ENCODE measurements at places on chromosomes 3 and 15. TPM values are rescaled to one million over a fixed set of nuclear protein-coding genes. Genes with fewer than 3 reads are reported as not detected.

Gene TSEN2
- 7.6 TPM for total RNA-seq

Gene SCAANT1
- total RNA-seq: not detected

Gene ZDHHC19
- total RNA-seq: not detected

Gene CASR
- not detected for total RNA-seq

Gene PTX3
- total RNA-seq: 213 TPM

Gene PPCDC
- total RNA-seq: 6.4 TPM

Gene IGSF10
- total RNA-seq: not detected

Gene SLC28A1
- total RNA-seq: not detected

Gene LRRC34
- total RNA-seq: 2.2 TPM

Gene SEMA3F
- 14.2 TPM for total RNA-seq

Gene TRIM42
- total RNA-seq: not detected

Gene UPK1B
- not detected for total RNA-seq

Gene FSTL1
- total RNA-seq: 170 TPM

Gene C15orf62
- total RNA-seq: under 0.01 TPM

Gene GP9
- 0.11 TPM for total RNA-seq

Gene PARP9
- total RNA-seq: 14.3 TPM

Gene GOLGA8T
- not detected for total RNA-seq

Gene ACOX2
- 1.3 TPM for total RNA-seq

Gene NEO1
- 1.0 TPM for total RNA-seq

Gene CYP19A1
- total RNA-seq: 0.11 TPM

Gene GNAT1
- not detected for total RNA-seq

Gene TMEM108
- total RNA-seq: not detected

Gene PLA1A
- 7.3 TPM for total RNA-seq

Gene NEK11
- total RNA-seq: 3.6 TPM

Gene ISL2
- 0.69 TPM for total RNA-seq

Gene INAFM2
- 17.6 TPM for total RNA-seq

Gene SLC9C1
- 0.11 TPM for total RNA-seq

Gene ERC2
- total RNA-seq: 0.33 TPM

Gene NRROS
- total RNA-seq: 8.5 TPM

Gene FSIP1
- 0.69 TPM for total RNA-seq

Gene CEP63
- total RNA-seq: 16.6 TPM

Data from dermis lymphatic vessel endothelial cell (primary cell).